ENCODE measurements at places on chromosomes 6 and 20. TPM values are rescaled to one million over a fixed set of nuclear protein-coding genes. Genes with fewer than 3 reads are reported as not detected.
A peak's percentile ranks its signal among the peaks of the same experiment; 100 is the strongest.

- no peaks in the 10 kb centered on the region for H3K36me3 ChIP-seq
- no peak within 1 kb of the TSS for H3K27ac ChIP-seq
- DNase-seq, result no peak
- H3K4me1 ChIP-seq, result no peaks in the 10 kb centered on the region
- H3K27me3 ChIP-seq, result peaks cover 64% of the 10 kb centered on the region
Measured at GRCh38 chr6:29559524-29560287, at the start of gene UBD. Gene UBD, minus strand, starts transcription at chr6:29559732. Its CDS starts 31 bp downstream, at chr6:29559701.

DNA sequence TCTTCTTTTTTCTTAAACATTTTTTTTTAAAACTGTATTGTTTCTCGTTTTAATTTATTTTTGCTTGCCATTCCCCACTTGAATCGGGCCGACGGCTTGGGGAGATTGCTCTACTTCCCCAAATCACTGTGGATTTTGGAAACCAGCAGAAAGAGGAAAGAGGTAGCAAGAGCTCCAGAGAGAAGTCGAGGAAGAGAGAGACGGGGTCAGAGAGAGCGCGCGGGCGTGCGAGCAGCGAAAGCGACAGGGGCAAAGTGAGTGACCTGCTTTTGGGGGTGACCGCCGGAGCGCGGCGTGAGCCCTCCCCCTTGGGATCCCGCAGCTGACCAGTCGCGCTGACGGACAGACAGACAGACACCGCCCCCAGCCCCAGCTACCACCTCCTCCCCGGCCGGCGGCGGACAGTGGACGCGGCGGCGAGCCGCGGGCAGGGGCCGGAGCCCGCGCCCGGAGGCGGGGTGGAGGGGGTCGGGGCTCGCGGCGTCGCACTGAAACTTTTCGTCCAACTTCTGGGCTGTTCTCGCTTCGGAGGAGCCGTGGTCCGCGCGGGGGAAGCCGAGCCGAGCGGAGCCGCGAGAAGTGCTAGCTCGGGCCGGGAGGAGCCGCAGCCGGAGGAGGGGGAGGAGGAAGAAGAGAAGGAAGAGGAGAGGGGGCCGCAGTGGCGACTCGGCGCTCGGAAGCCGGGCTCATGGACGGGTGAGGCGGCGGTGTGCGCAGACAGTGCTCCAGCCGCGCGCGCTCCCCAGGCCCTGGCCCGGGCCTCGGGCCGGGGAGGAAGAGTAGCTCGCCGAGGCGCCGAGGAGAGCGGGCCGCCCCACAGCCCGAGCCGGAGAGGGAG is 580 bp downstream of the VEGFA start:
- H3K36me3 ChIP-seq, result no peaks in the 10 kb centered on the region
- DNase-seq, result peak; percentile 54
- H3K4me3 ChIP-seq, result peak overlapping the region; percentile 98
- H3K4me1 ChIP-seq, result peaks cover 39% of the 10 kb centered on the region
- H3K27me3 ChIP-seq, result peaks cover 9% of the 10 kb centered on the region
- H3K27ac ChIP-seq, result peak overlapping the region; percentile 79

- peak overlapping the region; percentile 9 for H3K4me3 ChIP-seq
- no peaks in the 10 kb centered on the region for H3K36me3 ChIP-seq
- peaks cover 57% of the 10 kb centered on the region for H3K27me3 ChIP-seq
- DNase-seq, result no peak
Measured at GRCh38 chr20:64160118-64160517, 4.1 kb upstream of the MYT1 start.

- peaks cover 2% of the 10 kb centered on the region for H3K27me3 ChIP-seq
- H3K36me3 ChIP-seq, result no peaks in the 10 kb centered on the region
- H3K27ac ChIP-seq, result no peak overlapping the region
- H3K4me1 ChIP-seq, result peaks cover 9% of the 10 kb centered on the region
- H3K4me3 ChIP-seq, result no peak overlapping the region
Measured at GRCh38 chr20:22823119-22823518, 212.0 kb upstream of the SSTR4 start.

Gene GNAS-AS1
- total RNA-seq, result 3.8 TPM

Gene STX11
- not detected for total RNA-seq

Gene WFDC10B
- not detected for total RNA-seq
